ENCODE measurements at places on chromosomes 2 and 18.

DNA sequence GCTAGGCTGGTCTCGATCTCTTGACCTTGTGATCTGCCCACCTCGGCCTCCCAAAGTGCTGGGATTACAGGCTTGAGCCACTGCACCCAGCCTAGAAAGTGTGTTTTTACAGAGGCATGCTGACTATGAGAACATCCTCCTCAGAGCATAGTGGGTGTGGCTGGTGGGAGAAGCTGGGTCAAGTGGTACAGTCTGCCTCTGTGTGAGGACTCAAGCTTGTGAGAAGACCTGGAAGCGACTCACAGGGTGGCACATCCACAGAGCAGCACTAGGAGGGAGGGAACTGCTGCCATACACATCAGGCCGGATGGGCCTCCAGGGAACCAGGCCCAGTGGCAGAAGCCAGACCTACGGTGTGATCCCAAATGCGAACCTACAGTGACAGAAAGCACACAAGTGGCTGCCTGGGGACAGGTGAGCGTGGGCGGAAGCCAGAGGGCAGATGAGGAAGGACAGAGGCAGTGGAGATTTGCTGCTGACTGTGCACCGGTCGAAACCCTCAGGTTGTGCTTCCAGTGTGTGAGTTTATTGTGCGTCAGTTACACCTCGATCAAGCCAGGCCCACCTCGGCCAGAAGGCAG lies 8.9 kb downstream of the ARHGEF4 start:
- no peak for DNase-seq

DNA sequence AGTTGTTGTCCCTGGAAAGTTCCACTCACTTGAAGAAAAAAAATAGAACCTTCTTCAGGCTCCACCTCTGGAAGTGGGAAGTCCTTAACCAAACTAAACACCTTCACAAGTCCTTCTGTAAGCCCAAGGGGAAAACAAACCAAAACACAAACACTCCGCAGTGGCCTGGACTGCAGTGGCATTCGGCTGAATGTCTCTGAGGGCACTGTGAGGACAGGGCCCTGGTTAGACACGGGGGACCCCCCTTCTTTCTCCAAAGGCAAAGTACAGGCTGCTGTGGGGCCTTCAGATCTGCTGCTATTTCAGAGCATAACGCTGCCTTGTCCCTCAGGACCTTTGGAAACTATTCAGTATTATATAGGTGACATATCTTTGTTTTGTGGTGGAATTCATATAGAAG lies 28.1 kb downstream of the FOSL2 start:
- DNase-seq: no peak

GRCh38 chr2:204415406-204416181 lies 129.7 kb upstream of the PARD3B start:
- no peak for DNase-seq

GRCh38 chr2:32884346-32884745 lies 62.4 kb upstream of the LTBP1 start:
- no peak for DNase-seq

- no peak for DNase-seq
These were observed 84.4 kb downstream of the ZNF532 start for GRCh38 chr18:58949031-58949430.

DNA sequence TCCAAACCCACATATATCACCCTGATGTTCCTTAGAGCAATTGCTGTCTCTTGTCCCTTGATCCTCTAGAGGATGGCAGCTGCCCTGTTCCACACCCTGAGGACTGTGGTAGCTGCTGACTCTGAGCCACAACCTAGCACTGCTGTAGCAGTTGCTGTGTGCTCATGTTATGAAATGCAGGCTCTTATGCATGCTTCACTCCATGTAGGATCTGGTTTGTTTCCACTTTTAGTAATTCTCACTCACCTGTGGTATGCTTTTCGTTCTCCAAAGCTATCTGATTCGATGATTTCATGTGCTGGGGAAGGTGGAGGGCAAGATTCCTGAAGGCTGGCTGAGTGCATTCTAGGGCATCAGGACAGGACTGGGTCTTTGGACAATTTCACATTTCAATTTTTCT lies 649.0 kb upstream of the RAB6C start:
- no peak for DNase-seq

DNA sequence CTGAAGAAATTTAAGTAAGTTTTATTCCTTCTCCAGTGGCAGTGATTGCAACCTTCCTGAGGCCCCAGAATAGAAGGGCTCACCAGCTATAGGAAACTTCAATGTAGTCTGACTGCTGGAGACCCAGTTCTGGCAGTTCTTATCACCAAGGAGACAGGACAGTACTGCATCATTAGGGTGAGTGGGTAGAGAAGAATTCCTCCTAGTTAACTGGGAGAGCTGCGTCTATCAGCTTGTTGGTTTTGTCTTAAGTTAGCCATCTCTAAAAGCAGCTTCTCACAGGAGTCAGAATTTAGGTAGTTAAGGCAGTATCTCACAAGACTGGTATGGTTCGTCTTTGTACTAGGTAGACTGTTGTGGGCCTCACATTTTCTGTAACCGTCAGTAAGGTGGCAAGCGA lies 3.3 kb upstream of the MSTN start:
- no peak for DNase-seq

- DNase-seq: no peak
These were observed 17.5 kb downstream of the FTCDNL1 start for GRCh38 chr2:199833525-199833924.

DNA sequence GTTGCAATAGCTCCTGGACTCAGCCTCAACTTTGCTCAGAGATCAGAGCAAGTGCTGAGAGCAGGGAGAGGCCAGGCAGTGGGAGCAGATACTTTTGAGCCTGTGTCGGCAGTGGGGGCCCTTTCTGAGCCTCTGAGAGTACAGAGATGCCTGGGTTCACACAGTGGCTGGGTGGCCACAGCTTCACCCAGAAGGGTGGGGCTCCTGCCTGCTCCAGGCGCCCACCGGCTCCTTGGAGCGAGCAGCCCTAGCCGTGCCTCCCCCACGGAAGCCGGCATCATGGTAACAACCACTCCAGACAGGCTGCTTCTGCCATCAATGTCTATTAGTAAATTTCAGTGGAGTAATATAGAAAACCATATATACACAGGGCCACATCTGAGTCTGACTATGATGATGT lies 619.2 kb upstream of the SETBP1 start:
- no peak for DNase-seq

DNA sequence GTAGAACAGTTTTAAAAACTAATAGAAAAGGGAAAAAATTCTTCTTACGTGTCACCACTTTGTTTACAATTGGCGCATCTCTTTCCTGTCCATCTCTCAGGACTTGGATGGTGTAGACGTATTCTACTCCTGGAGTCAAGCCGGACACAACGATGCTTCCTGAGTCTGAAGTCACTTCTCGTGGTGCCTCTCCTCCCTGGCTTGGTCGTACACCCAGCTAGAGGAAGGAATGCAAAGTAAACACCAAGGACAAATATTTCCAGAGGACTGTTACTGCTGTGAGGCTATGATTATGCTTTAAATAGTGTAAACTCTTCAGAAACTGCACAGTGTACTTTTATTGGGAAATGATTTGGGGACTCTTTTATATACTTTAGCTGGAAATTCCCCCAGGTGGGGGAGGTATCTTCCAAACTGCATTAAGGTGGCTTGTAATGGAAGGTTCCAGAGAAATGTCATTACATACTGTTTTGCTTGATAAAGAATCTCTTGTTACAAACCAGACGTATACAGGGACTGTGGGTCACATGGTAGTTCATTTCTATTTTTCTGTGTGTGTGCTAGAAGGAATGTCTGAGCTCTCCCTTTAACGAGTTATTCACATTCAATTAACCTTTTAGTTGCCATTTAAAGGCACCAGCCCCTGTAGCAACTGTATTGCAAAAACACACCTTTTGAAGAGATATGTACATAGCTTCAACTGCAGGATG lies 38.1 kb downstream of the FN1 start:
- no peak for DNase-seq

- DNase-seq: no peak
These were observed 153.3 kb downstream of the ZNF236 start for GRCh38 chr18:76975577-76976110.

DNA sequence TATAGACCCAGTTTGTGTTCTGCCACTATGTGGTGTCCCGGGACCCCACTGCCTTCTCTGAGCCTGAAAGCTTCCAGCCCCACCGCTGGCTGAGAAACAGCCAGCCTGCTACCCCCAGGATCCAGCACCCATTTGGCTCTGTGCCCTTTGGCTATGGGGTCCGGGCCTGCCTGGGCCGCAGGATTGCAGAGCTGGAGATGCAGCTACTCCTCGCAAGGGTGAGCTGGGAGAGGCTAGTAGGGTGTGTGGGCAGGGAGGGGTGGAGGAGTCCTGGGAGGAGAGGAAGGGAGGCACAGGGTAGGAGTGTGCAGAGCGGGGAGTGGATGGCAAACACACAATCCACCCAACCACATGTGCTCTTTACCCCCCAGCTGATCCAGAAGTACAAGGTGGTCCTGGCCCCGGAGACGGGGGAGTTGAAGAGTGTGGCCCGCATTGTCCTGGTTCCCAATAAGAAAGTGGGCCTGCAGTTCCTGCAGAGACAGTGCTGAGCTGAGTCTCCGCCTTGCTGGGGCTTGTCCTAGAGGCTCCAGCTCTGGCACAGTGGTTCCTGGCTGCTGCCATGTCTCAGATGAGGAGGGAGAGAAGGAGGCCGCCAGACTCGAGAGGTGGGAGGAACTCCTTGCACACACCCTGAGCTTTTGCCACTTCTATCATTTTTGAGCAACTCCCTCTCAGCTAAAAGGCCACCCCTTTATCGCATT lies 16.9 kb downstream of the PRKAG3 start:
- DNase-seq: no peak

- DNase-seq: no peak
These were observed 5.5 kb downstream of the SYT4 start for GRCh38 chr18:43271593-43272432.

DNA sequence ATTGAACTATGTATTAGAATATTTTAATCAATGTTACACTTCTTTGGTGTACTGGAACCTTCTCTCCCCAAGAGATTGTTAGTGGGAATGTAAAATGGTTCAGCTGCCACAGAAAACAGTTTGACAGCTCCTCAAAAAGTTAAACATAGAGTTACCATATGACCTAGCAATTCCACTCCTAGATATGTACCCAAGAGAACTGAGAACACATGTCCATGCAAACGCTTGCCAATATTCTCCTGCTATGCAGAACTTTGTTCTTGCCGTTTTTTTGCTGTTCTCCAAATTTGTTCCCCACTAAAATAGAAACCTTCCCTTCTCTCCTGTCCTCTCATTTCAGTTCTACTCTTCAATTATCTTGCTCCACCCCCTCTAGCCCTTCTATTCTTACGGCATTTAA lies 87.6 kb downstream of the PTPN2 start:
- no peak for DNase-seq

DNA sequence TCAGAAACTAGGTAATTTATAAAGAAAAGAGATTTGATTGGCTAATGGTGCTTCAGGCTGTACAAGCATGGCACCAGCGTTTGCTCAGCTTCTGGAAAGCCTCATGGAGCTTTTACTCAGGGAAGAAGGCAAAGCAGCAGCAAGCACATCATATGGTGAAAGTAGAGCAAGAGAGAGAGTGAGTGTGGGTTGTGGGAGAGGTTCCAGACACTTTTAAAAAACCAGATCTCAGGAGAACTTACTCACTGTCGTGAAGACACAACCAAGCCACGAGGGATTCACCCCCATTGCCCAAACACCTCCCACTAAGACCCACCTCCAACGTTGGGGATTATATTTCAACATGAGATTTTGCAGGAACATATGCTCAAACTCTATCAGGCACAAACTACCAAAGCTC lies 554.6 kb upstream of the TNP1 start:
- DNase-seq: no peak

- no peak for DNase-seq
These were observed 17.5 kb downstream of the SLC4A3 start for GRCh38 chr2:219644801-219645480.

- no peak for DNase-seq
These were observed 141.3 kb upstream of the AGAP1 start for GRCh38 chr2:235352541-235352940.

DNA sequence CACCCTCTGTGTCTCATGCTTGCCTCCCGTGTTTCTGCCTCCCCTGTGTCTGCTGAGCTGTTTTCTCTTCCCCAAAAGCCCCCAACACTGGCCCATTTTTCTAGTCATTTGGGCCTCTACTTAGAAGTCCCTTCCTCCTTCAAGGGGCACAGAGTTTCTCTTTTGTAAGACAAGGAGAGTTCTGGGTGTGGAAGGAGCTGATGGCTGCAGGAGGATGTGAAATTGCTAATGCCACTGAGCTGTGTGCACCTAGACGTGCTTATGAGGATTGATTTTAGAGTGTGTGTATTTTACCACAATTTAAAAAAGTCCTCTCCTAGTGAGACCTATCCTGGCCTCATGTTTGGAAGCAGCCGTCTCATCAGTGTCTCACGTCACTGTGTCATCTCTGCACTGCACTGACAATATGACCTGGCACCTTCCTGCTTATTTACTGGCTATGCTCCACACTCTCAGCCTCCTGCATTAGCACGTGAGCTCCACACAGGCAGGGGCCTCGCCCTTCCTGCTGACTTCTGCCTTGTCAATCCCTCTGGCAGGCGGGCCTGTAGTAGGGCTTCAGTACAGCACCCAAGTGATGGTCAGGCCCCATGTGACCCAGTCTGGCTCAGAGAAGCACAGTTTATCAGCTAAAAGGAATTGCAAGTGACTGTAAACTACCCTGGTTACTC lies 8.0 kb upstream of the MBP start:
- DNase-seq: peak; percentile 21

DNA sequence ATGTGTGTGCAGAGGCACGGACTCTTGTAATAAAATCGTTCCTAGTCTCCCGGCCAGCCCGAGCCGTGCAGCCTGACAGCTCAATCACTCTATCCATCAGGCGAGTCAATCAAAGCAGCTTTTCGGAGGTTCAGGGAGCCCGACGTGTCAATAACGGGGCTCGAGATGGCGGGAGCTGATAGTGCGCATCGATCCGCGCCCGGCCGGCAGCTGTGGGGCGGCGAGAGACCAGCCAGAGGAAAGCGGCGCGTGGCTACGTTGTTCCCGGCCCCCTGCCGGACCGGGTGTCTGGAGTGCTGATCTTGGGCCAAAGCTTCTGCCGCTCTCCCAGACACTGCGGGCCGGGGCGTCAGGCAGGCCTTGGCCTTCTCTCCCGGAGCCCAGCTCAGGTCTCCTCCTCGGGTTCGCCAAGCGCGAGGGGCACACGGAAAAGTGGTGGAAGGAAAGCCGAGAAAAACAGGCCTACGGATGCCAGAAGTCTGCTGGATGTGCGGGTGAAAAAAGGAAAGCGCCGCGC lies 2.4 kb downstream of the EN1 start:
- no peak for DNase-seq

DNA sequence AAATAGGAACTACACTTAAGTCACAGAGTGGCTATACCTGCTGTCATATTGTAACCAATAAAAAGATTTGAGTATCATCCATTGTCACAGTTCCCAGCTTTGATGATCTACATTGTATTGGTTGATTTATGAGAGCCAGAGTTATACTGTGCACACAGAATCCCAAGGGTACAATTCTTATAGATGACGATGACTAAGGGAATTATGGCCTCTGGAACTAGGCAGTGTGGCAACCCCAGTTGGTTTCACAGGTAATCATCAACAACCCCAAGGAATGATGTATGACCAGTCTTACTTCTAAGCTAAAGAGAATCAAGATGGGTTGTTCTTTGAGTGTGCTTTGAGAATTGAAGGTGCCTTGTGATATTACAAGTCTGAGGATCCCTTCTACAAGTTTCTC lies 217.3 kb downstream of the ETAA1 start:
- no peak for DNase-seq

- no peak for DNase-seq
These were observed 326.5 kb upstream of the SLC39A10 start for GRCh38 chr2:195330513-195330956.

- DNase-seq: no peak
These were observed 40.4 kb downstream of the SERTAD2 start for GRCh38 chr2:64613276-64613675.

GRCh38 chr2:17599617-17600016 lies 59.1 kb downstream of the VSNL1 start:
- no peak for DNase-seq

Measured in activated gamma-delta T cell treated with Interleukin-2 at 50 U/mL for 16 hours (primary cell).